SK-N-DZ (cell line): ENCODE measurements at places on chromosomes 2 and 18.

DNA sequence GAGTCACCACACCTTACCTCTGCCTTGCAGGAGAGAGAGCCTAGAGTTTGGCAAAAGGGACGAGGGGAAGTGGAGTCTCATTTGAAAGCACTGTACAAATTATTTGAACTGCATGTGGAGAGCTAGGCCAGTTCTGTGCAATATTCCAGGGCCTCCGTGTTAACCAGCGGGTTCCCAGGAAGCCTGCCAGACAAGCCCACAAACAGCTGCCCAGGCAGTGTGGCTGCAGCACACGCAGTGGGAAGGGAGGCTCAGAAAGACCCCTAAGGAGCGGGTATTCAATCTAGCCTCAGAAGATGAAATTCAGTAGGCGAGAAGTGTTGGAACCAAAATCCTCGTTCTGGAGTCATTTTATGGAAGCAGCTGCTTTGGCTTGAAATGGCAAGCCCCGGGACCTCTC is 30.7 kb downstream of the CNGA3 start:
- no peak for DNase-seq

- DNase-seq: peak; percentile 59
These were observed at the start of gene LDLRAD4 for GRCh38 chr18:13218368-13218991. TSS of gene LDLRAD4 (plus strand) at chr18:13218760.

DNA sequence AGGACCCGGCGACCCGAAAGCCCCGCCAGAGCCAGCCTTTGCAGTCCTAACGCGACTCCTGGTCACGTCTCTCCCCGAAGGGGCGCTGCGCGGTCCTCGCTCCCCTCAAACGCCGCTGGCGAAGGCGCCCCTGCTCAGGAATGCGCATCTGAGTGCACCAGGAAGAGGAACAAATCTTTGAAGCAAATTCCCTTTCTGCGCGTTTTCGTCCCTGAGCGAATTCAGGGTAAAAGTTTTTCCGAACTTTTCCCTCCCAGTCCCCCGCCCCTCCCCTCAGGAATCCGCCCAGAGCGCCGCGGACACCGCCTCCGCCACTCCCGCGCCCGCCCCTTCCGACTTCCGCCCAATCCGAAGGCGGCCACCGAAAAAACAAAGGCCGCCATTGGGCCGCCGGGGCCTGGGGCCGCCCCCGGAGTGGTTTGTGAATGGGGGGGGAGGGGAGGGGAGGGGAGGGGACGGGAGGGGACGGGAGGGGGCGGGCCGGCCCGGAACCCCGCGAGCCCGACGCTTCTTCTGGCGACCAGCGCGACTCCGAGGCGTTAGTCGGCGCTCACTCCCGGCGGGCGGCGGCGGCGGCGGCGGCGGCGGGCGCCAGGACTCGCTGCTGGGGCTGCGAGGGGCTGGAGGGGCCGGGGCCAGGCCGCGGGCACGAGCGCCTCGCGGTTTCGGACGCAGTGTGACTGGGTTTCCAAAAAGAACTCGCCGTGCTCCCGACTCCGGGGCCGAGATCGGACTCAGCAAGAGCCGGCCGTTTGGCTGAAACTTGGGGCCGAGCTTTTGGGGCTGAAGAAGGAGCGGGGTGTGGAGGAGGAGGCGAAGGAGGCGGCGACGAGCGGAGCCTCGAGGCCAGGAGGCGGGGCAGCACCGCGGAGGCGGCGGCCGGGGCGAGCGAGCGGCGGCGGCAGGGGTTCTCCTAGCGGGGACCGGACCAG is at the start of gene FZD7:
Gene FZD7 (plus strand): TSS at position 539 of the 932 bp plus-strand sequence. CDS start 793 bp downstream, outside the sequence.
- DNase-seq: peak; percentile 62

DNA sequence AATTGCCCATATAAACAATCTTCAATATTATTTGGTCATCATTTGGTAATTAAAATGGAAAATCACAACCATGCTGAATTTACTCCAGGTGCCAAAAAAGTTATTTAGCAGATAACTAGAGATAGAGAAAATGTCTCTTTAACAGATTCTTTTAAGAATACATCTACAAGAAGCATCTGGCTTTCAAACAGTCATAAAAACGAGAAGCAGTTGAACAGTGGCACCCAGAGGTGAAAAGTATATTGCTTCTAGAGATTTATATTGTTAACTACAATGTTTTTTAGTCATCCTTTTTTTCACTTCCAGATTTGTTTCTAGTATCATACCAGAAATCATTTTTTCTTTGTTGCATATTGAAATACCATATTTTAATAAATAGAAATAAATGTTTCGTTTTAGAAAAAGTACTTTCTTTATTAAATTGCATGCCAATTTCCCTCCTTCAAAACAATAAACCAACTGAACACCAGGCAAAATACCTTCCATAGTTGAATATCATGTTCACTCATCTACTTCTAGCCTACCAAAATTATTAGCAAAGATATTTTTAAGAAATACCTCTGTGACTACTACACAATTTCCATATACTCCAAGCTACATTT is 65.4 kb upstream of the HNRNPA3 start:
- peak; percentile 75 for DNase-seq

- DNase-seq: no peak
These were observed 27.6 kb downstream of the STK17B start for GRCh38 chr2:196143730-196144131.

GRCh38 chr18:49499046-49499637 is 12.1 kb upstream of the C18orf32 start:
- no peak for DNase-seq

GRCh38 chr2:70241340-70241739 is 7.1 kb downstream of the TIA1 start:
- no peak for DNase-seq

GRCh38 chr18:48842259-48843061 is 108.3 kb downstream of the SMAD7 start:
- peak; percentile 60 for DNase-seq

GRCh38 chr2:202307690-202308089 is 42.1 kb downstream of the NOP58 start:
- no peak for DNase-seq

- DNase-seq: peak; percentile 74
These were observed 38.8 kb upstream of the CCBE1 start for GRCh38 chr18:59736061-59736460.

DNA sequence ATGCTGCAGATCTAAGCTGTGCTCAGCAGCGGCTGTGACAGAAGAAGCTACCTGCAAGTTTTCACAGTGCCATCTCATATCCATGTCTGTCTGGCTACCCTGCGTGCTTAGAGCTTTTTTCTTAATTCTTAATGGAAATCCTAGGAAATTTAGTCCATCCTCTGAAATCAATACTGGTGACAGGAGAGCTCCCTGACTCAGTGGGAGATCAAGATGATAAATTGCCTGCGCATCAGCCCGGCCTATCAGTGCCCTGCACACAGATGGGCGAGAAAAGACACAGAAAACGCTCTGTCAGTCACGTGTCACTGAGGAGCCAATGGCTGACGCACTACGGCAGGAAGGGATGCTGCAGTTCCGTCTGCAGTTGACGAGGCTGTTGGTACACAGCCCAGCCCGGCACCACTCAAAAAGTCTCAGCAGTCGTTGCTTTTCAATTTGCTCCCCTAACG is 819.6 kb upstream of the FSHR start:
- DNase-seq: peak; percentile 93

DNA sequence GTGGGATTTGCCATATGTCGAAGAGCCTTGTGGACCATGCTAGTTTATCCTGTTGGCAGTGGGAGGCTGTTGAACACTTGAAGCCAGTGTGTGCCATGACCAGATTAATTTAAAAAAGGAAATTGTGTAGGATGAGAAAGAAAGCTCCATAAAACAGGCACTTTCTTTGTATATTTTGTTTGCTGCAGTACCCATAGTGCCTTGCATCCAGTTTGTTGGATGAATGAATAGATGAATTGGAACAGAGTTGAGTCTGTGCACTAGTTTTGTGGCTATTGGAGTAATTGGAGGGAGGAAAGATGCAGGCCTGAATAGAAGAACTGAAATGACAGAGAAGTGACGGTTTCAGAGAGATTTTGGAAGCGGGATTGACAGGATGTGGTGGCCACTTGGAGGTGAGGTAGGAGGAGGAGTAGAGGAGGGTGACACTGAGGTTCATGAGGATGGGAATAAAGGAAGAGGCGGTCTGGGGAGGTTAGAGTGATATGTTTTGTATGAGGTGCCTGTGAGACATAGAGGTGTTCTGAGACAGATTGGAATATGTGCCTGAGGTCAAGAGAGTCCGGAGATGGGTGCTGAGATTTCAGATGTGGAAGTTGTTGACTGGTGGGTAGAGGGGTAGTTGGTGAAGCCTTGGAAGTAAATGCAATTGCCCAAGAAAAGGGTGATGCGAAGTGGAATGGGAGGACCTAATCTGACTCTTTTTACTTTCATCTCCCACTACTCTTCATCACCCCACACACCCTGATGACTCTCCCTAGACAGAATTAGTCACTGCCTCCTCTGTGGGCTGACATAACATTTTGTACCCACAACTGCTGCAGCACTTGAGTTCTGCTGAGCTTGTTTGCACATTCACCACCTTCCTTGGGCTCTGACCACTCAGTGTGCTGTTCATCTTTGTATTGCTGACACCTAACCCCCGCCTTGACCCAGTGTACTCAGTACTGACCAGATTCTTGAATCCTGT is 5.1 kb downstream of the DGUOK start:
- no peak for DNase-seq

DNA sequence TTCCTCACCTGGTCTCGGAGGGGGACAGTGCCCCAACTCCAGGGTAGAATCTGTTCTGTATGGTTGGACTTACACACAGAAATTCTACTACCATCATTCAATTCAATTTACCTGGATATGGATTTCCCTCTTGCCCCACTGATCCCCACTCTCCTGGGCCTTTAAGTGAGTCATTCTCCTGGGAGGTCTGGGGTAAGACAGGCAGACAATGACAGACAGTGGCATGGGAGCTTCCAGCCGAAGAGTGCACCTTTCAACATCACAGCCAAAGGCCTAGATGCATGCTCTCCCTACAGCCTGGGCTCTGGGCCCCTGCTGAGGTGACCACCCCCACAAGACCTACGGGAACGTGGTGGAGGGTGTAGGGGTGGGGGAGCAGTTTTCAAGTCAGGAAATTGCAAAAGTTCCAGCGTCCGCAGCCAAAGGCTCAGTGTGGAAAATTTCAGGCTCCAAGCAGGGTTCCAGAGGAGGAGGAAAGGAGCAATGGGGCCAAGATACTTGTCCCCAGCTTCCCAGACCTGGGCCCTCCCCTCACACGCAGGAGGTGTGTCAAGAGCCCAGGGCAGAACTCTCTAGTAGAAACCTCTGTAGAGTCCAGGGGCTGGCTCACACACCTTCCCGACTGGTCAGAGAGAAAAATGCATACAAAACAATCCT is 296.4 kb downstream of the CYP26B1 start:
- no peak for DNase-seq

DNA sequence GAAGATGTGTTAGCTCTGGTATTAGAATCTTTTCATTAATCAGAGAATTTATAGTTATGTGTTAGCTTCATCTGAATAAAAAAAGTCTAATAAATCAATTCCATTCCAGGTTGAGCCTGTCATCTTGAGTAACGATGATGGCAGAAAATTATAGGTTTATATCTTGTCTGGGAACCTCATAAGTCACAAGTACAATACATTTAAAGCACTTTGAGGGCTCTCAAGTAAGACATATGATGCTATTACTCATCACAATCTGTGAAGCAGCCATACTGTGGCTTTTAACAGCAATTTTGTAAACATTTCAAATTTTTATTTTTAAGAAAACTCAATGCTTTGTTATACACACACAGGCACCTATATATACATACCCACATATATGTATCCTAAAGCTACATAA is 484.1 kb upstream of the VRK2 start:
- no peak for DNase-seq

DNA sequence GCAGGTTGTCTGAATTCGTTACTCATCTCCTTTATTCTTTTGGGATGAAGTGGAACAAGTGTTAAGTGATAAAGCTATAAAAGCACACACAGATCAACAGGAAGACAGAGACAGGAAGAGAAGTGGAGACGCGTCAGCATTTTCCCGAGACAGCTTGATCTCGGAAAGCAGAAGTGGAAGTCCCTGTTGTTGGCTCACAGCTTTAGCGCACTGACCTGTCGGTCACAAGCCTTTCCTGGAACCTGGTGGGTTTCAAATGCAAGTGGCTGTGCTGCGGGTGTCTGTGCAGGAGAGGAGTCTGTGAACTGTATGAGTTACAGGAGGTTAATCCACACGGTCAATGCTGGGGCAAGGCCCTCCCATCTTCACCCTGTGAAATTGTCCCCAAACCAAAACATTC is 116.6 kb upstream of the PELI1 start:
- DNase-seq: no peak

DNA sequence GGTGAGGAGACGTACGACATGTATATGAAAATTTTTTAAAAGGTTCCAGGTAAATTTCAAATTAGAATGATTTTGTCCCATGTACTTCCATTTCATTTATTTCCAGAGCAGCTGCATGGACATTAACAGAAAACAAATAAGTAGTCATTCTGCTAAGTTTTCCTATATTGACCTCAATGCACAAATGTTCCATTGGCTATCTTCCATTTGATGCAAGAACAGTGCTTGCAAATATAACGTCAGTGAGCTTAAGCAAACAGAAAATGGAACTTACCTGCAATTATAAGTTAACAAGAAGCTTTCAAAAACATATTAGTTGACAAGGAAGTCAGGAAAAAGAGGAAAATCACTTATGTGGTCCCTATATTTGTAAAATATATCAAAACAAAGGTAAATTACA is 16.6 kb downstream of the PAIP2B start:
- DNase-seq: no peak

DNA sequence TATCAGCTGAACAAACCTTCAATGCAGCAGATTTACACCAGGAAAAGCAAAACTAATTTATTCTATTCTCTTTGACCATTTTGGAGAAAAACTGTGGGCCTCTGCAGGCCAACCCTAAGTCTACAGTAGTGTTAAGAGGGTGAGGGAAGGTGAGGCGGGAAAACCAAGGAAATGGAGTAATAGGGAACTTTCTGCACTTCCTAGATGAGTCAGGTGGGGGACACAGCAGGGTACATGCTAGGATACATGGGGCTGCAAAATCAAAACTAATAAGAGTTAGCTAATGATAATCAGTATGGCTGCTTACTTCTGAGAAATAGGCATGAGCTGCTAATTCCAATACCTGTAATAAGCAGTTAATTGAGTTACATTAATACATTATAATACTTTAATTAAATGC is 66.0 kb upstream of the PGAP1 start:
- DNase-seq: no peak

DNA sequence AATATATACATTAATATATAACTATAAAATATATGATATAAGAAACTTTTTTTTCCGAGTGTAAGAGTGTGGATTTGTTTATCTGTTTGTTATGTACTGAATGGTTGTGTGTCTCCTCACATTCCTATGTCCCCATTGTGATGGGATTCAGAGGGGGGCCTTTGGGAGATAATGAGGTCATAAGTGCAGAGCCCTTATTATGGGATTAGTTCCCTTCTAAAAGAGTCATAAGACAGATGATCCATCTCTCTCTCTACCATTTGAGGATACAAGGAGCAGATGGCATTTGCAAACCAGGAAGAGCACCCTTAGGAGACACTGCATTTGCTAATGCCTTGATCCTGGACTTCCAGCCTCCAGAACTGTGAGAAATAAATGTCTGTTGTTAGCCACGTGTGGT is 30.3 kb upstream of the SAP130 start:
- DNase-seq: no peak

- DNase-seq: no peak
These were observed 95.9 kb upstream of the SCG2 start for GRCh38 chr2:223697892-223698645.

GRCh38 chr2:102074152-102074783 is 68.3 kb upstream of the IL1R1 start:
- no peak for DNase-seq

- no peak for DNase-seq
These were observed 237.3 kb upstream of the KLHL14 start for GRCh38 chr18:33010149-33010548.
